ENCODE measurements at places on chromosomes 5 and 9.

- DNase-seq, result no peak
Observed at GRCh38 chr9:16230731-16231130, 639.7 kb downstream of the BNC2 start.

DNA sequence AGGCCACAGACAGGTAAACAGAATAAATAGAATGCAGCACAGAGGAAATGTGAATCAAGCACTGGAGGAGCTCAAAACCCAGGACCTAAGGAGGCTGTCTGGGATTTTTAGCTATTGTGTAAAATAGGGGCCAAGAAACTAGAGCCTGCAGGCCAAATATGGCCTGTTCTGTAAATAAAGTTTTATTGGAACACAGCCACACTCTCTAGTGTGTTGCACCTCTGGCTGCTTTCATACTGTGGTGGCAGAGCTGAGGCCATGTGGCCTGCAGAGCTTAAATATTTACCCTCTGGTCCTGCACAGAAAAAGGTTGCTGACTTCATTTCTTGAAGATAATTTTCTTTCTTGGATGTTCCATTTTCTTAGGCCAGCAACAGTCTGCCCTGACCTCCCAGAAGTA, 136.4 kb downstream of the WDR41 start:
- DNase-seq, result no peak

DNA sequence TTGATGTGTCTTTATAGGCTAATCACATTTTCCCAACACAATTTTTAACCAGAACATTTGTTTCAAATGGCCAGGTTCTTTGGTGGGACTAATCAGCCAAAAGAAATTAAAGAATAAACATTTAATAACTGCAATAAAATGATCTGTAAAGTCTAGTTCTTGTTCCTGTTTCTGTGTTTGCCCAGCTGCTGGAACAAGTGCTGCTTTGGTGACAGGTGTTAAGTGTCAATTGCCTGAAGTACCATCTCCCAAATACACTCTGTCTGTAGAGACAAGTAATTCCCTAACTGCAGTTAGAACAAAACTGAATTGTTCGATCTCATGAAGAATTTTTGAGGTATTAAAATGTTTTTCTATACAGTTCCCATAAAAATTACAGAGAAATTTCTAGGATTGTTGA, 402.3 kb upstream of the CHD1 start:
- no peak for DNase-seq

DNA sequence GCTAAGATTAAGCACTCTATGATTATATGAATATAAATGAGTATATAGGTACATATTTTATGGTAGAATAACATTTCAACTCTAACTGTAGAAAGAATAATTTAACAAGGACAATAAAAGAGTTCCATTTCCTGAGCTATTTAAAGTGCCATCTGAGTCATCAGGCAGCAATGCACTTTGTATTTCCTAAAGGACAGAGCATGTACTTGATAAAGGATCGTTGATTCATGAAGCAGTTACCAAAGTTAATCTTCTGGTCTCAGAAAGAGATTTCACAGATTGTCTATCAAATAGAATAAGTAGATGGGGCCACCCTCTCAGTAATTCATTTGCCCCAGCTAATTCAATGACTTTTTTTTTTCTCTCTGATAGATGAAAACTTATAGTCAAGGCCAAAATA, 747.8 kb downstream of the CDH18 start:
- no peak for DNase-seq
